GM23248 (cell line): ENCODE measurements at places on chromosomes 6 and 20.

- no peak for DNase-seq
Measured at GRCh38 chr20:33412484-33412838, 11.1 kb upstream of the CDK5RAP1 start.

DNA sequence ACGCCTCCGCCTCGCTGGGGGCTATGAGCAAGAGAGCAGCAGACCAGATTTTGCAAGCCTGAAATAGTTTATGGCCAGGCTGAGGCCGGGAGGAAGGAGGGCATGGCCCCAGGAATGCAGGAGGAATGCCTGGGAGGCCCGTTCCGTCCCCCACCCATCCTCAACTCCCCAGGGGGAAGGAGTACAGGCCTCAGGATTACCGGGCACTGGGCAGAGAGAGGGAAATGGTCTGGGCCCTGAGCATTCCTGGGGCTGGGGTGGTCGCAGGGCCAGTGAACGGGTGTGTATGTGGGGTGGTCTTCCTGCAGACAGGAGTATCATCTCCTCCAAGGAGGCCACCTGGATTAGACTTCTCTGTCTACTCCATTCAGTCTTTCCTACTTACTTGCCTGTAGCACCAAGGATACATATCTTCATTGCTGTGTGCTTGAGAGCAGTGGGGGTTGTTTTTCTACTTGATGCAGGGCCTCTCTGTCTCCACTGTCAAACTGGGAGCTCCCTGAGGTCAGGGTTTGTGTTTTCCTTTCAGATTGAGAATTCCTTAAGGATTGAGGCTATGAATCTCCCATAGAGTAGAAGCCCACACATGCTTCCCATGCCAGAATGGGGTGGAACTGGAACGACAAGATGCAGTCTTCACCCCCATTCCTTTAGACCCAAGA, 81.3 kb downstream of the VEGFA start:
- peak; percentile 89 for DNase-seq

- DNase-seq: peak; percentile 24
Measured at GRCh38 chr6:53827531-53827930, 32.7 kb downstream of the LRRC1 start.

DNA sequence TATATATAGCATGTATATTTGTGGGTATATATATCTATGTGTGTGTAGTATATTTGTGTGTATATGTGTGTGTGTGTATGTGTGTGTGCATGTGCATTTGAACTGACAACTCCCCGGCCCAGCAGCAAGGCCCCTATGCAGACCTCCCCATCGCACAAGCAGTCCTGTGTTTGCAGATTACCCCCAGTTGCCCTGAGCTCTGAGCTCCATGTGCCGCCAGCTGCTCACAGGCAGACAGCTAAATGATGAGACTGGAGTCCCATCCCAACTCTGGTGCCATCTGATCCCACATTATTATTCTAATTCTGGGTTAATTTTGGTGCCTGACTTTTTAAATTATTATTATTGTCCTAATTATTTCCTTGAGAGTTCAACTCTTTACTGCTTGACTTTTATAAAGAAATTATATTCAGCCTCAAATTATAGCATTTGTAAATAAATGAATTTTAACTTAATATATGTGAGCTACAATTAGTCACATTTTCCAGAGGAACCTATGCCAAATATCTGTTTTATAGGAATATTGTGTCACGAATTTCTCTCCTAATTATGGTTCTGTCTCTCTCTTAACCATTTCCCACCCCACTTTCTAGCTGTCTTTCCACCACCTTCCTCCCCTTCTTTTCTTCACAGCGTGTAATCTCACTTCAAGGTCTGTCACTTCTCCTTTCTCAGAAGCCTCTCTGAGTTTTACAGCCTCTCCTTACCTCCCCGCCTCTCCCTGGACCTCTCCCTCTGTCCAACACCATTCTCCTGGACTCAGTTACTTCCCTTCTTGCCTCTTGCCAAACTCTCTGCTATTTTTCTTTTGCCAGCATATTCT, 90.6 kb upstream of the SYNDIG1 start:
- DNase-seq: peak; percentile 15

DNA sequence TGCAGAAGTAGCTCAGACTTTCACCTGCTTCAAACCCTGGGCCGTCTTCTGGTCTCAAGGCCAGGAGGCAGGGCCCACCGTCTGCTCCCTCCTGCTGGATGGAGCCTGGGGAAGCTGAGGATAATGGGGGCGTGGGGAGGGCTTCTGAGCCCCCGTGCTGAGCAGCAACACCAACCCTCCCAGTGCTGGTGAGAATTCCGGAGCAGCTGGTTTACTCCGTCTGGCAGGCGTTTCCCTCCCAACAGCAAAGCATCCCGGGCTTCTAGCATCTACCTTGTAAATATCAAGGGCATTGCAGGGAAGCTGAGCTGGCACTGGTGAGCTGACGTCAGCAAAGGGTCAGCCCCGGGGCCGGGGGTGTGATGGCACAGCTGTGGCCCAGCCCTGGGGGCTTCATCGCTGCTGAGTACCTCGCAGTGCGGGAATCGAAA, 16.8 kb upstream of the CHRNA4 start:
- DNase-seq: no peak

GRCh38 chr20:34001378-34001777, 7.7 kb downstream of the RALY start:
- DNase-seq: no peak

- peak; percentile 41 for DNase-seq
Measured at GRCh38 chr6:46583721-46584120, 68.9 kb downstream of the CYP39A1 start.

- DNase-seq: no peak
Measured at GRCh38 chr6:21325201-21325856, 268.2 kb upstream of the SOX4 start.

- DNase-seq: peak; percentile 87
Measured at GRCh38 chr6:131765081-131765803, 42.6 kb upstream of the ENPP1 start.

GRCh38 chr20:235891-236290, 8.8 kb downstream of the DEFB129 start:
- DNase-seq: peak; percentile 22

DNA sequence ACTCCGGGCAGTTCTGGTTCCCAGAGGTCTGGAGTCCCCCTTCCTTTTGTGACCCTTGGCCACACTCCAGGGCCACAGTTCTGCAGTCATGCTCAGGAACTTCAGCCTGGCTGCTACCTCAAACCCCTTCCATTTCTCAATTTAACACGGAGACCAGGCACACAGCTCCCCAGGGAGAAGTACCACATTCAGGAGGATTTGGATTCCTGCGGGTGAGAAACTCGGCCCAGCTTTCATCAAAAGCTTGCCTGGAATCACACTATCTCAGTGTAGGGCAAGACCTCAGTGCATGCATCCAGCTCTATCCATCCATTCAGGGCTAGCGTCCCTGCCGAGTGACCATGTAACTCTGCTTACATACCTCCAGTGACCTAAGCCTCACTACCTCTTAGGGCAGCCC, 16.8 kb upstream of the IP6K3 start:
- no peak for DNase-seq

DNA sequence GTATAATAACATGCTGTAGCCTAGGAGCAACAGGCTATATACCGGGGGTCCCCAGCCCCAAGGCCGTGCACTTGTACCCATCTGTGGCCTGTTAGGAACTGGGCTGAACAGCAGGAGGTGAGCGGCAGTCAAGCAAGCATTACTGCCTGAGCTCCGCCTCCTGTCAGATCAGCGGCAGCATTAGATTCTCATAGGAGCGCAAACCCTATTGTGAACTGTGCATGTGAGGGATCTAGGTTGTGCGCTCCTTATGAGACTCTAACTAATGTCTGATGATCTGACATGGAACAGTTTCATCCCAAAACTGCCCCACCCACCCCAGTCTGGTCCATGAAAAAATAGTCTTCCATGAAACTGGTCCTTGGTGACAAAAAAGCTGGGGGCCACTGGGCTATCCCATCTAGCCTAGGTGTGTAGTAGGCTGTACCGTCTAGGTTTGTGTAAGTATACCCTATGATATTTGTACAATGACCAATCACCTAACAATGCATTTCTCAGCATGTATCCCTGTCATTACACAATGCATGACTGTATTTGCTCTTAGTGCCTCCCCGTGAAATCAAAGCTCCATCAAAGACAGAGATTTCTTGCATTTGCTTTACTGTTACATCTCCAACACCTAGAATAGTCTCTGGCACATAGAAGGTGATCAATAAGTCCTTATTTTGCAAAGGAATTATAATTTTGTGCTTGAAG, 30.8 kb downstream of the NHSL1 start:
- peak; percentile 66 for DNase-seq

GRCh38 chr6:132341646-132342045, 59.6 kb downstream of the MOXD1 start:
- no peak for DNase-seq

DNA sequence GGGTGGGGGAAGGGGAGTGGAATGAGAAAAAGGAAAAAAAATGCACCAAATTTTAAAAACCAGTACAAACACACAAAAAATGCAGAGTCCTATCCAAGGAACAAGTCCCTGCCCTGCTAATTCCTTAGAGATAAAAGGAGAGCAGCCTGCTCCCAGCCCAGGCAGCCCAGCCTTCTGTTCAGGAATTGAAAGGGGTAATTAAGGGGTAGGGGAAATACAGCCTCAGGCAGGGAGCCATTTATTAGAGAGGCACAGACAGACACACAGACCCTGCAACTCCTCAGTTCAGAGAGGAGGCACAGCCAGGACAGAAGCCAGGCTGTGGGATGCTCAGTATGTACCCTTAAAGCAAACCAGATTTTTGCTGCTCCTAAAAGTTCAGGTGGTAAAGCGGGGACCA, 137.2 kb downstream of the EYA2 start:
- no peak for DNase-seq

GRCh38 chr6:83474309-83474708, 38.0 kb upstream of the PRSS35 start:
- DNase-seq: no peak

DNA sequence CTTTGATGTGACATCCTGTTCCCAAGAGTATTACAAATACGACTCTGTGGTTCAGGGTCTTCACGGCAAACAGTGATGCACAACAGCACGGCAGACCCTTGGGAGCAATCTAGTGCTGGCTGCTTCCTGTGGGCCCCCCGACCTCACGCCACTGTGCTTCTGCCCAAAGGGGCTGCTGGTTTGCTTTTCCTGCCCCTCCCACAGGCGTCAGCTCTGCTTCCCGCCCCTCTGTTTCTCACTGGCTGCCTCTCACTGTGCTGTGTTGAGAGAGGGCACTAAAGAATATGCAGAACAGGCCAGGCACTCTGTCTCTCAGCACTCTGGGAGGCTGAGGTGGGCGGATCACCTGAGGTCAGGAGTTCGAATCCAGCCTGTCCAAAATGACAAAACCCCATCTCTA, 554.5 kb upstream of the AGPAT4 start:
- no peak for DNase-seq

- DNase-seq: peak; percentile 51
Measured at GRCh38 chr6:97053643-97054411, 129.3 kb downstream of the KLHL32 start.

DNA sequence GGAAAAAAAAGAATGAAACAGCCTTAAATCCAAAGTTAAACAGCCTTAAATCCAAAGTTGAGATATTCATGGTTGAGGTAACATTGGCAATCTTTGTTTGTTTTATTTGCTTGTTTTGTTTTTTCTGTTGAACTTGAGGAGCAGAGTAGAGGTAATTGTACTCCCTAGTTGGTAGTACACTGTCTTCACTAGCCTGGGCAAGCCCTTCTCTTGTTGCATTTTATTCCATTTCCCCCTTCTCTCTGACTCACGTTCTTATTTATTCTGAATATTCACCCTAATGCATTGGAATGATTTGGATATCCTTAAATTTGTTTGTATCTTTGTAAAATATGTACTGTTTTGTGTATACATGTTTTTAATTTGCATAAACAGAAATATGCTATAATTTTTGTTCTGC, 397.6 kb downstream of the CDC5L start:
- no peak for DNase-seq

GRCh38 chr6:153634416-153634815, 404.6 kb upstream of the OPRM1 start:
- DNase-seq: no peak

DNA sequence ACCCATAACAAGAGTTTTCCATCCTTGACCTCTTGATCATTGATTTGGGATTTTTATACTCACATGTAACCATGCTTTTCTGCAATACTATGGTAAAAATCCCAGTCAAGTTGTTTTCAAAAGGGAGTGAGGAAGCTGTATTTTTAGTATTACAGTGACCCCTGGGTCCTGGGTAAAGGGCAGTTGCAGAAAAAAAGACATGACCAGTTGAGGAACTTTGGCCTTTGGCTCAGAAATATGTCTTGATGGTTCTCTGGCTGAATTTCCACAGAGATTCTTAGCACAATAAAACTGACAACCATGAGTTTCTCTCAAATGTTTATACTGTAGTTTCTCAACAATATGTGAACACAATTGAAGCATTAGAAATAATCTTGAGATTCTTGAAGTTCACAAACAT, 28.6 kb upstream of the PRL start:
- DNase-seq: no peak

- peak; percentile 77 for DNase-seq
Measured at GRCh38 chr20:25065625-25066338, 7.8 kb upstream of the ACSS1 start.

GRCh38 chr6:73302339-73302738, 39.3 kb upstream of the KHDC1 start:
- DNase-seq: no peak

DNA sequence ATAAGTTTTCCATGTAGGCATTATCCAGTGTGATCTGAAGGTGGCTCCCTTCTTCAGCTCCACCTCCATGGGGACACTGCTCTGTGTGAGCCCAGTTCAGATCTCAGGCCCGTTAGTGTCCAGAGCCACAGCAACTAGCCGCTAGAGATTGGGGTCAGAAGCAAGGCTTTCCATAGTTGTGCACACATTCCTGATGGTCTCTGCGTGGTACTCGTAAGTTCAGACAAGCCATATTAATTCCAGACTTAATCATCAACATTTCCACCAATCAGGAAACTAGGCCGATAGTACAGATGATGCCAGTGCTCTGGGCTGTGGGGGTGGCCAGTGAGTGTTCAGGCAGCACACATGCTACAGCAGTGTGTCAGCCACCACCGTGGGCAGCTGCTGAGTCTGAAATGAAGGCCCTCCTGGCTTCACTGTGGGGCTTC, 17.5 kb upstream of the SYNCRIP start:
- DNase-seq: peak; percentile 98

- peak; percentile 40 for DNase-seq
Measured at GRCh38 chr6:149234051-149234962, 83.2 kb upstream of the TAB2 start.

DNA sequence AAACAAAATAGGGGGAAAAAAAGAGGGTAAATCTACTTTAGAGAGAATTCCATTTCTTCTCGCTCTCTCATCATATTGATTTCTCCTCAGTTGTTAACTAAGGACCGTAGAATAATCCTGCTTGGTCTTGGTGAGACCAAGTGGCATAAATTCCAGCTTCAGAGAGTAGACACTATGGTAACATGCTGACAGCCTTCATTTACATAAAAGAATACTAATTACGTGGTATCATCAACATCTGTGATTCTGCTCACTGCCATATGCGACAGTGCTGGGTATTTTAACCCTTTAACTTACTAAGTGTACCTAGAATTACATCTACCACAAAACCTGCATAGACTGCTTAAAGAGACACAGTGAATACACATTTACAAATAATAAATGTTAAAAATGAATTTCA, 27.1 kb downstream of the TOMM6 start:
- DNase-seq: no peak

GRCh38 chr6:90049295-90049694, 155.0 kb downstream of the GJA10 start:
- DNase-seq: no peak

GRCh38 chr6:141744971-141745370, 387.8 kb upstream of the GJE1 start:
- DNase-seq: no peak
